ENCODE measurements at places on chromosomes 5 and 9.

DNA sequence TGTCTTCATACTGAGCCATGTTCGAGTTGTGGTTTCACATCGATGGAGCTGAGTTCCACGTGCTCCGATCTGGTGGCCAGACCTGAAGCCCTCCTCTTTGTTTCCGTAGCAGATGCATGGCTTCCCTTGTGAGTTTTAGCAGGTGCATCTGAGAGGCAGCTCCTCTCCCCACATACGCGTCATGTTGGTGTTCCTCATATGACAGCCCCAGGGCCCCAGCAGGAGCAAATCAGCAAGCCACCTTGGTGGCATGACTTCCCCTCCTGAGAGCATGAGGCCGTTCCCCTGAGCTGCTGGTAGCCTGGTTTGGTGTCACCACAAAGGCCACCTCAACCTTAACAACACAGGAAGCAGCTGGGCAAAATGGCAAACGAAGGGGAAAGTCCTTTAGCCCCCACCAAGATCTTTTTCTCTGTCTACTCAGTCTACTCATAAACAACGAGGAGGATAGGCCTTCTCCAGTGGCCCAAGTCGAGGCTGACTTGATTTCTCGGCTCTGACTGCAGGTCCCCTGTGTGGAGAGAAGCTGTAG lies 5.9 kb downstream of the CYFIP2 start:
- DNase-seq: peak; percentile 50

- no peak for DNase-seq
Measured at GRCh38 chr9:38422555-38423260, 1.5 kb downstream of the IGFBPL1 start.

GRCh38 chr9:128142596-128142995 lies 6.7 kb upstream of the LCN2 start:
- peak; percentile 12 for DNase-seq

DNA sequence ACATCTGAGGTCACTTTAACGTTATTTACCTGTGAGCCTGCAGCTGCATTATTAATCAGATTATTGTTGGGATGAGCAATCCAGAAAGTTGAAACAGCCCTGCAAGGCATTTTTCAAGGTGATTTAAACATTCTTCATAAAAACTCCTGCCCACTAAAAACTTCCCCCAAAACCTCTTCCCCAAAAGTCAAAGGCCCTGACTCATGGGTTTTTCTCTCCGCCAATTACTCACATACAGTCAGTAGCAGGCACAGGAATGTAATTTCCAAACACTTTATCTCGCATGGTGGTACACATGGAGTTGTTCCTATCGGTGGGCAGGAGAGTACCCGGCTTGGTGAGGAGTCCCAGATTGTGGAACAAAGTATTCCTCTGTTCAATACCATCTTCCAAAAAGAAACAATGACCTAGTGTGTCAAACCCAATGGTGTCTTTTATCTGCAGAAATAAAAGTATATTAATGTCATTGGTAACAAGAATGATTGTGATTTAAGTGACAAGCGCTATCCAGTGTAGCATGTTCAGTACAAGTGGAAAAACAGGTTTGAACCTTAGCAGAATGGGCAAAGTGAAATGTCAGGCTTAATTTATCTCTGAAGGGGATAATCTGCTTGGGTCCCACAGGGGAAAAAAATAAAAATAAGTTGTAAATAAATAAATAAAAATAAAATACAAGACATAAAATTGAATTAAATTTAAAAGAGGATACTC lies 38.3 kb downstream of the CEMIP2 start:
- no peak for DNase-seq
